ENCODE measurements at places on chromosomes 6 and 20.
A peak's percentile ranks its signal among the peaks of the same experiment; 100 is the strongest.

GRCh38 chr20:50758469-50758868, 27.1 kb downstream of the PARD6B start:
- DNase-seq: no peak

- no peak for DNase-seq
These were observed 101.2 kb upstream of the NT5E start for GRCh38 chr6:85348643-85349042.

- DNase-seq: no peak
These were observed 123.7 kb downstream of the RCAN2 start for GRCh38 chr6:46367354-46368168.

- no peak for DNase-seq
These were observed 845.4 kb downstream of the HACE1 start for GRCh38 chr6:104014163-104014959.

DNA sequence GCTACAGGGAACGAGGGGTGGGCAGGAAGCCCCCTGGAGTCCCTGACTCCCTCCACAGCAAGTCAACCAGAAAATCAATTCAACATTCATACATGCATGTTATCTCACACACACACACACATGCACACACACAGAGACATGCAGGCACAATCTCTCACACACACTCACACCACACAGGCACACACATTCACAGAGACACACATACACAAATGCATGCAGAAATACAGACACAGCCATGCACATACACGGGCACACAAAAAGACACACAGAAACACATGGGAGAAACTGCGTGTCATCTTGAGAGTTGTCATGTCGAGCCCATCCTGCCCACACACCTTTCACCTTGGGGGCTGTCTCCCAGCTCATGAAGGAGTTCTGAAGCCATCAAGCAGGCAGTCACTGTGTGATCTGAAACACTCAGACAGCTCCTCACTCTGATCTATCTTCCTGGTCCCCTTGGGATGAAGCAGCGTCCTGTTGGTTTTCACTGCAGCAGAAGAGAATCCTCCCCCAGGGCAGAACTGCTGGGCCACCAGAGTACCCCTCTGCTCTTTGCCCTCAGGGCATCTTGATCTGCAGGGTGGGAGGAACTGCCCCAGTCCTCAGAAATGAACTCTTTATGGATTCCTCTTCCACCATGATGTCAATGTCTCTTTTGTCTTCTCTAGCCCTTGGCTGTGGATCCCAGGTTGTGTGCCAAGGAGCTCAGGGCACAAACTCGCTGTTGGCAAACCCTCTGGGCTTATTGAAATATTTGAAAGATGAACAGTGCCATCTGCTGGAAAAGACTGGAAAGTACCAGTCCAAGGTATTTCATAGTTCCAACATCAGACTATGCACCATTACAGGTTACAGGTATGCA, 8.8 kb downstream of the RAET1L start:
- peak; percentile 37 for DNase-seq

- DNase-seq: no peak
These were observed 72.1 kb downstream of the AFDN start for GRCh38 chr6:167898673-167899311.

DNA sequence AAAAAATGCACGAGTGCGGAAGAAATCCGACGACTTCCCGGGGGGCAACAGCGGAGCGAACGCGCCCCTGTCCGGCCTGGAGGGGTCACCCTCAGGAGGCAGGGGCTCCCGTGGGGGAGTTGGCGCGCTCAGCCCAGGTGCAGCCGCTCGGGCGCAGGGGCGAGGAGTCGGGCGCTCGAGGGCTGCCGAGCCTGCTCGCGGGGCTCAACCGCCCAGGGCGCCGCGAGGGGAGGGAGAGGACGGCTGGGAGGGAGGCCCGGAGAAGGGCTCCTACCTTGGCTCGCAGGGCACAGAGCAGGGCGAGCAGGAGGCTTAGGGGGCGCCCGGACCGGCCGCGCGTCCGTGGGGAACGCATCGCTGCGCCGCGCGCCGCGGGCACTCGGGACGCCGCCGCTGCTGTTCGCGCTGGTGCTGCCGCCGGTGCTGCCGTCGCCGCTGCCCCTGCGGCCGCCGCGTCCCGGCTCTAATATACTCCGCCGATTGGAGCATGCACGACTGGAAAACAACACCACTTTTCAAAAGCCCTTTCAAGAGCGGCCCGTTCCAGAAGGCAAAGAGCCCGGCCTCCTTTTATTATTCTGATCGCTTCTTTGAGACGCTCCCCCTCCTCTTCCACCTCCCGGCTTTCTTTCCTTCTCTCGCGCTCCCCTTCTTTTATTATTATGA, 490 bp downstream of the JAG1 start:
- peak; percentile 38 for DNase-seq

DNA sequence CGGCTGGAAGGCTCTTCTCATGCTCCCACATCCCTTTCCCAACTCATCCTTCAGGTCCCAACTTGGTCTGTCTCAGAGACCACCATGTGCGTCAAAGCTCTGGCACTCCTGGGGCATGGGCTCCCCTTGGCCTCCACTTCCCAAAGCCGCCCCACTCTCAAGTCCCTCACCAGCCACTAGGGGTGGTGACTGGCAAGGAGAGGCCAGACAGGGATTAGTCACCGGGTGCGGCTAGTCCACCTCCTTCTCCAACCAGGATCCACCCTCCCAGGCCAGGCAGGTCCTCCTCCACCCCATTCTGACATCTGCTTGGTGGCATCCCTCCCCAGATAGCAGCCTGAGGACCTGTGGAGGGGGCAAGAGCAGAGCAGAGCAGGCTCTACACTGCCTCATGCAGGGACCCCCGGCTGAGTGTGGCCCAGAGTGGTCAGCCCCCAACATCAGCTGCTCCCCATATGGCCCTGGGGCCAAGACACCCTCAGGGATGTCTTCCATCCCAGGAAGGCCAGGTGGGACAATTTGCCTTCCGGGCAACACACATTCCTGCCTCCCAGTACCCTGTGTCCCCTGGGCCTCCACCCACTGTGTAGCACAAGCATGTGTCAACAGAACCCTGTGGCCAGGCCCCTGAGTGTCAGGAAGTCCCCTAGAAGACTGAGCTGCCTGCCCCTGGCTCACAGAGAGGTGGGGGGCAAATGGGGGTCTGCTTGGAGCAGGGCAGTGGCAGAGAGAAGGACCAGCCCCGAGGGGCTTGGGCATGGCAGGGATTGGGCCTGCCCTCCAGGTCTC, 29.2 kb downstream of the YTHDF1 start:
- DNase-seq: no peak

- no peak for DNase-seq
These were observed 351.3 kb downstream of the ZFAND3 start for GRCh38 chr6:38170666-38171355.

DNA sequence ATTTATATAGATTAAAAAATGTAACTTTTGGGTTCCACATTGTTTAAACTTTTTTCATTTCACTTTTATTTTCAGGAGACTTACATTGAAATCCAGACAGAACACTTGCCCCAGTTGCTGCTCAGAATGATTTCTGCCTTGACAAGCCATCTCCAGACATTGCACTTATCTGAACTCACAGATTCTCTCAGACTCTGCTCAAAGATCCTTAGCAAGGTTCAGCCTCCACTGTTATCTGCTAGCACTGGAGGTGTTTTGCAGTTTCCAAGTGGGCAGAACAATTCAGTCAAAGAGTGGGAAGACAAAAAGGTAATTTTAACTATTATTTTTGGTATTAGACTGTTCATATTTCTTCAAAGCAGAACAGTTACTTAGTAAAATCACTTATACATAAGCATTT, 58.0 kb downstream of the DOP1A start:
- no peak for DNase-seq

GRCh38 chr20:59830665-59831023, 102.8 kb downstream of the SYCP2 start:
- DNase-seq: no peak

- no peak for DNase-seq
These were observed 189.1 kb downstream of the DTNBP1 start for GRCh38 chr6:15473741-15474161.

- no peak for DNase-seq
These were observed 58.8 kb downstream of the RPRD1B start for GRCh38 chr20:38092260-38092857.

- DNase-seq: no peak
These were observed 38.3 kb downstream of the COX4I2 start for GRCh38 chr20:31675828-31676608.

DNA sequence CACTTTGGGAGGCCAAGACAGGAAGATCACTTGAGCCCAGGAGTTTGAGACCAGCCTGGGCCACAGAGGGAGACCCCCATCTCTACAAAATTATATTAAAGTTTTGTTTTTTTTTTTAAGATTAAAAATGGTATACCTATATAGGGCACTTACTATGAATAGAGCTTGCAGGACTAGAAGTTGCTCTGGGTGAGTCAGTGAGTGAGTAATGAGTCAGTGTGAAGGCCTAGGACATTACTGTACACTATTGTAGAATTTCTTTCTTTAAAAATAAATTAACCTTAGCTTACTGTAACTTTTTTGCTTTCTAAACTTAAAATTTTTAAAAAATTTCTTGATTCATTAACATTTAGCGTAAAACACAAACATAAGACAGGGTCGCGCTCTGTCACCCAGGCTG, 29.7 kb downstream of the STK35 start:
- DNase-seq: no peak

- DNase-seq: no peak
These were observed 24.0 kb downstream of the ACSS1 start for GRCh38 chr20:25033924-25034300.

Data from ELF-1 (cell line).